ENCODE measurements at places on chromosomes 4 and X.

DNA sequence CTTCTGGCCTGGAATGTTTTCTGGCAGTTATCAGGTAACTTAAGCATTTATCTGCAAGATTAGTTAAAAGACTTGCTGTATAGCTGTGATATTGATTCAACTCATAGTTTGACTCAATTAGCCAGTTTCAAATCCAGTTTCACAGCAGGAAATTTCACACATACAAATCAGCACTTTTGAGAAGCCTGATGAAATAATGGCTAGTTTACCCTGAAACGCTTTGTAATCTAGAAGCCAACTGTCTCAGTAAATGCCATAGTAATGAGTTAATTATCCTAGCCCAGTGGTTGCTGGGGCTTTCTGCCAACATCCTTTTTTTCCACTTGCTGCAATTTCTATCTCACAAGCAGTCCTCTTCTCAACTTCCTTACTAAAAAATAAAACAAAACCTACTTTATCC lies 53.1 kb downstream of the ARHGEF38 start:
- DNase-seq, result no peak

GRCh38 chrX:38929966-38930421 lies 128.7 kb downstream of the MID1IP1 start:
- DNase-seq, result no peak

DNA sequence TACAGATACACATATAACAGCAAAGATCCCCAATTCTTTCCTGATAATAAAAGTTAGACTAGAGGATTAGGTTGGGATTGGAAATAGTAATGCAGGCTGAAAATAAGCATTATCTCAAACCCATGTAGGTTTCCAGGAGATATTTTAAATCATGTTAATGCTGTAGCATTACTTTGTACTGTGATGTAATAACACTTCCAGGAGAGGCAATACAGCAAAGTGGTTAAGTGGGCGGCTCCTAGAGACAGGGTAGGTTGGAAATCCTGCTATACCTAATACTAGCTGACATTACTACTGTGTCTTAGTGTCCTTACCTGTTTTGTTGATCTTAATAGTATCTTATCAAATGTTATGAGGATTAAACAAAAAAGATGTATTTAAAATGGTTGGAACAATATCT lies 9.6 kb downstream of the PAICS start:
- no peak for DNase-seq

GRCh38 chrX:29587107-29587506 lies 628.3 kb upstream of the MAGEB2 start:
- no peak for DNase-seq

DNA sequence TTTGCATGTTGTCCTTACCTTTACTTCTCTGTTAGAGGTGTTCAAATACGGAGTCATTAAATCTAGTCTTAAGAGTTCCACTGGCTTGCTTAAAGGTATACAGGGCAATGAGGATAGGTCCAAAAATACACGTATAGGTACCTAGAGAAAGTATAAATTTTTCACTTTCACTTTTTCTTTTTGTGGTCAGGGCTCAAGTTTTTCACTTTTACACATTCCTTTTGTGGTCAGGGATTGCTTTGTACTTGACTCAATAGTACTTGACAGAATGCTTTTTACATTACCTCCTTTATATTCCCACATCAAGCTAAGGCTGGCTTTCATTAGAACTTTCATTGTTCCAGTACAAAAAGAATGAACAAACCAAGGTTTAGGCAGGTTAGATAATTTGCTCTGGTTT lies 21.7 kb downstream of the TMEM184C start:
- no peak for DNase-seq

DNA sequence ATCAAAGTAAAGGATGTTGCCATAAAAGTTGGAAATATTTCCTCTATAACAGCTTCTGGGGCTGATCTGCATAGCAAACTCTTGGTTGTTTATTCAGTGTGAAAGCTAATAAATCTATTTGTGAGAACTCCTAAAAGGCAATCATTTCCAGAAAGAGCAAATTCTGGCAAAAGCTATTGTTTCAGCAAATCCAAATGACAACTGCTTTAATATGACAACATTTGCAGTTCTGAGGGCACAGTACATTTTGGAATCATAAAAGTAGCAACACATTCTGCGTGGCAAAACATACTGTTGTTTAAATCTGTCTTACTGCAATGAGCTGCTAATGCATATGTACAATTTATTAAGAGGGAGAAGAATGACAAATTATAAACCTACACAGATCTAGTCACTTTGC lies 818.1 kb downstream of the FSTL5 start:
- DNase-seq, result no peak

- no peak for DNase-seq
Observed at GRCh38 chr4:25844961-25845712, 17.7 kb downstream of the SEL1L3 start.

- no peak for DNase-seq
Observed at GRCh38 chrX:153993079-153993478, 20.5 kb downstream of the TMEM187 start.

- no peak for DNase-seq
Observed at GRCh38 chrX:125681058-125681457, 361.4 kb downstream of the TEX13C start.
